Stimulated activated CD8-positive, alpha-beta memory T cell treated with anti-CD3 and anti-CD28 coated beads, Interleukin-12 subunit alpha, Interleukin-12 subunit beta, amount 100 ng/mL, for 4 hours (primary cell): ENCODE measurements at places on chromosomes 6 and 20.

- no peak for DNase-seq
These were observed 1152.0 kb downstream of the HACE1 start for GRCh38 chr6:103707596-103708325.

DNA sequence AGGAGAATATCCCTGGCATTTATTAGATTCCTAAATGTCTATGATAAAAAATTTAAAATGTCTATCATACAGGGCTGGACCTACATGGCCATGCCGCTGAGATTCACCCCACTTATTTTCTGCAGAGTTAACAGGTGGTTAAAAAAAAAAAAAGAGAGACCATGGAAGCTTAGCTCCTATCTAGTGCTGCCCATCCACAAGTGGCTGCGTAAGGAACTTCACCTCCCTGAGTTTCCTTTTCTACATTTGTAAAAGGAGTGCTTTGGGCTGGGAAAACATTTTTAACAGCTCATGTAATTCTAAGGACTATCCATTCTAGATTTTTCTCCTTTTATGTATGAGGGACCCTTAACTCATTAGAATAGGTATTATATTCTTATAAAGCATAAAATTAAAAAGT, 534.1 kb downstream of the MMUT start:
- DNase-seq: no peak

DNA sequence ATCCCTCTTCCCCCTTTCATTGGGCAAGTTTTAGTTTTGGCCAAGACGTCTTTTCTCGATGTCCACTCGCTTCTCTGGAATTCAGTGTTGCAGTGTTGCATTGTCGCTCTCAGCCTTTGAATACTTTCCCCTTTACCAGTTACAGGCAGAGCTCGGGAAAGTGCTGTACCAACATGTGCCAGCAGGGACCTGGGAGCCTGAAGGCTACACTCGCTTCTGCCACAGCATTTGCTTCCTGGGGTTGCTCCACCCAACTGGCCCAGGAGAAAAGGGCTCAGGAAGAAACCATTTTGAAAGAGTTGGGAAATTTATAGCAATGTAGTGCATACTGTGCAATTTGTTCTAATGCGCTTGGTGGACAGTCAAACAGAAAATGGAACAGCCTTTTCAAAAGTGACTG, 78.6 kb downstream of the LINC00237 start:
- DNase-seq: no peak

DNA sequence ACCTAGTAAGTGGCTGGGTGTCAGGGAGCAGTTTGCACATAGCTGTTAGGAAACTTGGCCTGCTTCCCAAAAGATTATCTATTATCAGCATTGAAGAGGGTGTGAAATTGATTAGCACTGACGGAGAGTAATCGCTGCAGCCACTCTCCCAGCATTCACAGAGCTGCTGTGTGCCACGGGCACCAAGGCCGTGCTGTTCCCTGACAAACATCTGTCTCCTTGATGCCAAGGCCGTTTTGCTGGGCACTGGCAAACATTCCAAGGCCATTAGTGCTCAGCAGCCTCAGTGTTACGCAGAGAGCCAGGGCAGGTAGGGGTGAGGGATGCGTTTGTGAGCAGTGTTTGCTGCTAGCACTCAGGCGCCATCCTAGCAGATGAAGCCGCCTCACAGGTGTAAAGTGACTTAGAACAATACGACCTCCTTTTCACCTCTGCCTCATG, 57.7 kb upstream of the VSTM2L start:
- DNase-seq: no peak

DNA sequence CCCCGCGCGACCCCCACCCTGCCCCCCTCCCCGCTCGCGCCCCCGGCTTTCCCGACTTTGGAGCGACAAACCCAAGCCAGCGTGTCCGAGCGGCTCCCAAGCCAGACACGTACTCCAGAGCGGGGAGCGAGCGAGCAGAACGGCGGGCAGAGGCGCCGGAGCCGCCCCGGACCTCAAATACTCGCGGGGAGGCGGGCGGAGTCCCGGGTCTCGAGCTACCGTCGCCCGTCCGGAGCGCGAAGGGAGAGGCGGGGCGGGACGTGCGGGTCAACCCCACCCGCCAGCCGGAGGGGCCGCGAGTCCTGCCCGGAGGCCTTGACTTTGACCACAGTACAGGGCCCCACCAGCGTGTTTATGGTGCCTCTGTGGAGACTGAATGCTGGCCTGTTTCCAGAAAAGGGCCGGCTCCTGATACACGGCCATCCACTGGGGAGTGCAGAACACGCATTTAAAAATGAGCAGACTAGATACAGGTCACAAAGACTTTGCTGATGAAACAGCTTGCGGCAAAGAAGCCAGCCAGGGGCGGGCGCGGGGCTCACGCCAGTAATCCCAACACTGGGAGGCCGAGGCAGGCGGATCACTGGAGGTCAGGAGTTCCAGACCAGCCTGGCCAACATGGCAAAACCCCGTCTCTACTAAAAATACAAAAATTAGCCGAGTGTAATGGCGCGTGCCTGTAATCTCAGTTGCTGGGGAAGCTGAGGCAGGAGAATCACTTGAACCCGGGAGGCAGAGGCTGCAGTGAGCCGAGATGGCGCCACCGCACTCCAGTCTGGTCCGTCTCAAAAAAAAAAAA, at the start of gene SERPINB6:
SERPINB6 (minus strand) TSS at position 148 of the 799 bp plus-strand sequence. CDS start 12,235 bp downstream, outside the sequence.
- peak; percentile 17 for DNase-seq

DNA sequence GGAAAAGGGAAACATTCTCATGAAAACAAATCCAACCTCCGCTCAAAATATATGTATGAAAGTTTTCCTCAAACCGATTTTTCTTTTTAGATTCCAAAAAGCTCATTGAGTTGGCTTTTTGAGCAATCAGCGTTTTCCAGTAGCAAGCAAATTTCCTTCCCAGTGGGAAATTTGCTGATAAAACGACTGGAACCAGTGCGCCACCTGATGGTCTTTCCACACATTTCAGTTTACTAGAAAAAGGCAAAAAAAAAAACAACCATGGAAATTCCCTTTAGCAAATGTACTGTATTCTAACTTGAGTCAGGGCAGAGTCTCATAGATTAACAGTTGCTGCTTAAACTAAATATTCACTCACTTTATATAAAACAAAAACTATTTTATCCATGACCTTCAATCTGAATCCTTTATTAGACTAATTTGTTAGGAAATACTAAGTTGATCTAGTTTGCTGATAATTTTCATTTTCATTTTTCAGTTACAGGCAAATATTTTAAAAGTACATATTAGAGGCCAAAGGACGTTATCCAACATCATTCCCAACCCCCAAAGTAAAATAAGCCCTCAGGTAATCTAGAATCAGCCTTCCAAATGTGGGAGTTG, 271.5 kb downstream of the FOXA2 start:
- DNase-seq: no peak

DNA sequence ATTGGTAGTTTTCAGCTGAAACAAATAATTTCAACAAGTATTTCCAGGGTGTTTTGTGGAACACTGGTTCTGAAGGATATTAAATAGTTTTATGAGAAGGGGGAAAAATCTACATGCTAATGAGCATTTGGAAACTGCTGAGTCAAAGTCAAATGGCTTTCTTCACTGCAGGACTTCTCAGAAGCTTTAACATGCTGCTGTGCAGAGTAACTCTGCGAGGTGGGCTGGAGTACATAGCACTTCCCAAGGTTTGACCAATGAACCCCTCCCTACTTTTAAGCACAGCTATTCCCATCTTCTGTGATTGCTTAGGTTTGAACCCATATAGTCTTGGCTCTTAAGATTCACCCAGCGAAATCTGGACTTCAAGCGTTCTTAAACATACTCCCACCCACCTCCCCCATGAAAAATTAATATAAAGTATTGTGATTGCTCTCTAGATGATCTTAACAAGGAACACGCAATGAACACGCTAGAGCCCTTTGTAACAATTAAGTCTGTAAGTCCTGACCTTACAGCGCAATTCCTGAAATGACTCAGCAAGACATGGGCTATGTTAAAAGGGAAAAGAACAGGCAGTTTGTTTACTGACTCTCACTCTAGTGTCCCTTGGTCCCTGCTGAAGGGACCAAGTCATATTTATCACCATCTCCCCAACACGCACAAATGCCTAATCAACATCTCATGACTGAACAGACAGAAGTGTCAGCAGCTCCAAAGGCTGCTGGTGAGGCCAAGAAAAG, 105.2 kb downstream of the NFATC2 start:
- DNase-seq: no peak

GRCh38 chr6:168640181-168640580, 199.2 kb downstream of the SMOC2 start:
- DNase-seq: no peak

DNA sequence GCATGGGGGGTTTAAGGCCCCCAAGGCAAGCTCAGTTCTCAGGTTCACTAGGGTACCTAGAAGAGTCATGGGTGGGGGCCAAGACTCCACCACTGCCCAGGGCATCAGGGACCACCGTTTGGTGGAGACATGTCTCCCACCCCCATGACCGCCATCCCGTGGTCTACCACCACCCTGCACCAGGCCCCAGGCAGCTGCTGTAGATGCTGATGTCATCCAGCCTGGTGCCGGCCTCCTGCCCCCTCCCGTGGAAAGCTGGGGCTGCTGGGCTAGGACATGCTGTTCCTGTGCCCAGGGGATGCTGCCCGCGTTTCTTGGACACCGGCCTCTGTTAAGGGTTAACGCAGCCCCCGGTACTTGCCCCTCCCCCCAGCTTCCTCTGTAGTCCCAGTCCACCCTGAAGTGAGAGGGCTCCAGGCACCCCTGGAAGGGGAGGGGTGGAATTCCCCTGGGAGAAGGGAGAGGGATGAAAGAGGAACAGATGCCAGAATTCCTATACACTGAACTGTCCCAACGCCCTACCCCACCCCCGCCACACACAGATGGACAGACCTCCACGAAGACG, 587 bp downstream of the IP6K3 start:
- DNase-seq: no peak

- DNase-seq: no peak
These were observed 16.6 kb downstream of the DSE start for GRCh38 chr6:116387374-116387773.

- no peak for DNase-seq
These were observed 620.9 kb downstream of the PHF3 start for GRCh38 chr6:64256483-64256882.

DNA sequence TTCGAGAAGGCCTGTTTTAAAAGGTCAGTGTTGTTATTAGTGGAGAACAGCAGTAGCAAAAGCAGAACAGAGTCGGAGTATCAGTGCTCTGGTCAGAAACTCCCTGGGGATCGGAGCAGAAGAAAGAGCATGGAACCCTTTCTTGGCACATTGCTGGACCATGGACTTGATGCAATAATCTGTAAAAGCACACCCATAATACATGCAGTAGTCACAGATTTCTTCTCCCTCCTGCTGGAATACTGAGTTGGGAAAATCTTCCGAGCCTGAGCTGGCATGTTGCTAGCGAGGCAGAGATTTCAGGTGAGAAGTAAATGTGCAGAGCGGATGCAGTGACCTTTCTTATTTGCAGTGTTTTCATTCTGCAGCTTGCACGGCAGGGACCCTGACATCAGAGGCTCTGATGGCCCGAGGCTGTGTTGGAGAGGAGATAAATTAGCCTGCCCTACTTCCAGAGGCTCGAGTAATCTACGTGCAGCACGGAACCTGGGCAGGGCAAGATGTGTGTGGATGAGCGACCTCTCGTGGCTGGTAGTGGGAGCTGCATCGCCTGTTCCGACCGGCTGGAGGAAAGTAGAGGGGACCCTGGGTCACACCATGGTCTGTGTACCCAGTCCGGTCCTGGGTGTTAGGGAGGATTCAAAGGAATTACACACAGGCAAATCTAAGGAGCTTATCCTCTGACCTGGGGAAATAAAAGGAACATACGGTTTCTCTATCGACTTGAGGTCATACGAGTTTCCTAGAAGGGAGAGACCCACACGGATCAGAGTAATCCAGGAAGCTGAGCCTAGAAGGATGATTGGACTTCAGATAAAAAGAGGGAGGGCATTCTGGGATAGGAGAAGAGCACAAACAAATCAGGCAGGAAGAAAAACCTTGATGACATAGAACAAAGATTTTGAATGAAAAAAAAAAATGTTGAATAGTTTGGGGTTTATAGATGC, 137.0 kb upstream of the STMND1 start:
- peak; percentile 18 for DNase-seq

- DNase-seq: no peak
These were observed 56.6 kb downstream of the BPIFB1 start for GRCh38 chr20:33339515-33340058.
